H7 (cell line): ENCODE measurements at places on chromosomes 3 and 15. TPM values are rescaled to one million over a fixed set of nuclear protein-coding genes. Genes with fewer than 3 reads are reported as not detected.

CFAP91 gene
- total RNA-seq: 0.37 and 1.8 TPM in 2 replicates

MAGEL2 gene
- 1.1 and 1.7 TPM in 2 replicates for total RNA-seq

SLC22A14 gene
- total RNA-seq: 0.03 TPM in 1 of 2 replicates, not detected in the other

BLOC1S6 gene
- 34.8 and 40.1 TPM in 2 replicates for total RNA-seq

SNX22 gene
- total RNA-seq: 1.7 and 2.1 TPM in 2 replicates

RBP2 gene
- not detected in 2 replicates for total RNA-seq

IRAK2 gene
- 0.83 and 1.9 TPM in 2 replicates for total RNA-seq

DAZL gene
- 1.4 and 2.4 TPM in 2 replicates for total RNA-seq

TMC3 gene
- total RNA-seq: not detected in 2 replicates

CFAP100 gene
- 0.24 and 1.5 TPM in 2 replicates for total RNA-seq

GRCh38 chr15:62444104-62445022 is 279.3 kb upstream of the C2CD4B start:
- DNase-seq: no peak

DNA sequence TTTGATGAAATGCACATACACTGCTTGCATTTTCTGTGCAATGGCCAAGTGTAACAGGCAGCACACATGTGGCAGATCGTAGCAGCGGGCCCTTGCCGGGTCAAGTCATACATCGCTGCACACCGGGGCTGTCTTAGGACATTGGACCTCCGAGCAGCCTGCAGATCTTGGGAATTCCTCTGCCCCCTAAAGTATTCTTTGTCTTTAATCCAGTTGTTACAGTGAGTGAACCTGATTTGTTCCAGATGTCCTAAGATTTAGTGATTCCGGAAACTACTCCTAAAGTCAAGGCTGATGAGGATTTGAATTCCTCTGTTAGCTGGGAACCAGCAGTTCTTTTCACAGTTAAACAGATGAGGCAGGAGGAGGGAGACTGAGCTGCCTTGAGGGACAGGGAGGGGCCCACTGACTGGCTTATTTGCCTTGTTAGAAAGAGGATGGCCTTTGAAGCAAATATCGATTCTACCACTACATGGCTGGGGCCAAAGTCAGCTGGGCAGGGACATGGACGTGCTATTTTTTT is 190.7 kb upstream of the CTDSPL start:
- no peak for DNase-seq

DNA sequence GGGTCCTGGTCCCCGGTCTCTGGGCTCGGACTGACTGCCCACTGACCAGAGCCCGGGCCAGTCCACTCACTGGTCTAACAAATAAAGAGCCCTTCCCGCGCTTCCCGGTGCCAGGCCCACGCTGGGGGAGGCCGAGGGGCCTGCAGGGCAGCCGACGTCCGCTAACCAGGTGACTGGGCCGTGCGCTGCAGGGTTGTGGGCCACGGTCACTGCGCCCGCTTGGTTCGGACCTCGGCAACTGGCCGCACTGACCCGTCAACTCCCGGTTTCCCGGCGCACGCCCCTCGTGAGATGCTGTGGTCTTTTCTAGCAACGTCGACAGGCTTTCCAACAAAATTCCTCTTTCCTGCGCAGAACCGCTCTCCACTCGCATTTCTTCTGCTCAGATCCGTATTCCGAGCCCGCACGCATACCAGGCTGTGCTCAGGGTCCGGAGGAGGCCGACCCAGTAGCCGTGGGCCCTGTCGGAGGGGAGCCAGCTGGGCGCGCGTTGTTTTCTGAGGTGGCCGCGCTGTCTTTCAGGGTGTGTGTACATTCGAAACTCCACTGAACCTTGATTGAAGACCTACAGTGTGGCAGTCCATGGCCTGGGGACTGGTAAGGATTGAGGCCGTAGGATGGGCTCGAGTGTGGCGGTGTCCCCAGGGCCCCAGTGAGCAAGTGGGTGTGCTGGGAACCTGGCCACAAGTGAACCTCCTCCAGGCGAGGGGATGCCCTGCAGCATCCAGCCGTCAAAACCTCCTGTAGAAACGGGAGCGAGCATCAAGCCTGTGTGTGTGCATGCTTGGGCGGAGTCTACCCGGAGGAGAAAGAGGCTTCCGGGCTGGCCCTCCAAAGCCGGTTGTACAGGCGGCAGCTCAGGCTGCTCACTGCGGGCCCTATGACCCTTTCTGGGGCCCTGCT is 875 bp upstream of the NT5DC2 start:
- peak; percentile 77 for DNase-seq

DNA sequence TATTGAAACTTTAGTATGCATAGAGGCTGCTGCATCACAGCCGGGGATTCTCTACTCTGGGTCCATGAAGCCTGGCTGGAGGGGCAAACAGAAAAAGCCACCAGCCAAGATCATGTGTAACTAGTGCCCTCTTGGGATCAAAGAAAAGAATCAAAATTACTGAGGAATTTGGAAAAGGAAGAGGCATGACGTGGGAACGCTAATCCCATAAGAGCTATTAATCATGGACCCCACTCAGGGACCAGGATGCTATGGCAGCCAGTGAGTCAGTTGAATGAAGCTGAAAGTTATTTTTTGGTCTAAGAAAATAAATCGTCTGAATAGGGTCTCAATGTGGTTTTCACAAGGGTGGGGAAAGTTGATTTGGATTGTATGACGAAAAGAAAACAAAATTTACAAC is 1165.1 kb downstream of the ROBO2 start:
- DNase-seq: peak; percentile 10

DNA sequence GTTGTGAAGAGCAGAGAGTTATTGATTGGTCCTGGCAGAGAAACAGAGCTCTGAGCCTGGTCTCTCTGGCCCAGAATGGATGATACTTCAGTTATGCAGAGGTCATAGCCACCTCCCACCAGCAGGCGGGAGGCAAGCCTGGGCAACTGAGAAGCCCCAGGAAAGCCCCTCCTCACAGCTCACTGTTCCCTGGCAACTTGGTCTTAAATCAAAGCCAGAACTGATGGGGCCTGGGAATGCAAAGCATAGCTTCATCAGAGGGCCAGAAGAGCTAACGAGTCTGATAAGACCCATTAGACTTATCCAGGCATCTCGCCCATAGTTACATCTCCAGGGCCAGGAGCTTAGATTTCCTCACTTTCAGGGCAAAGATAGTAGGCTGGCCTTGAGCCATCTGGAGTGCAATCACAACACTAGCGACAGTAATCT is 5.5 kb upstream of the COLQ start:
- peak; percentile 82 for DNase-seq

DNA sequence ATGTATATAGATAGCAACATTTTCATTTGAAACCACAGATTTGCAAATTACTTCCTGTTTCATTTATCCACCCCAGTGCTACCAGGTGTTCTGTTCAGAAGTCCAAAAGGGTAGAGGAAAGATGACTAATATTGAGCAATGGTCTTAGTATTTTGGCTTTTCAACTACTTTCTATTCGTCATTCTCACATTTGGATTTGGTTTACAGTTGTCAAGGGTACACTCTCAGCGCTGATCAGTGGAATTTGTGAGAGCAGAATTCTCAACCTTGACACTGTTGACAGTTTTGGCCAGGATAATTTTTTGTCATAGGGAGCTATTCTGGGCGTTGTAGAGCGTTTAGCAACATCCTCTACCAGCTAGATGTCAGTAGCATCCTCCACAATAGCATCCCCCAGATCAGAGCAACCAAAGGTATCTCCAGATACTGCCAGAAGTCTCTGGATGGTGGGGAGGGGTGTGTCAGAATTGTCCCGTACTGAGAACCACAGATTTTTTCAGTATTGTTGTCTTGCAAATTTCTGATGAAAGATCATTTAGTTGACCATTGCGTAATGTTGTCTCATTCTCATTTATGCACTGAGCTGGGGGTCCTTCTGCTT is 4.2 kb downstream of the HMCES start:
- DNase-seq: no peak

GRCh38 chr3:29696311-29696710 is 415.4 kb downstream of the RBMS3 start:
- DNase-seq: no peak

DNA sequence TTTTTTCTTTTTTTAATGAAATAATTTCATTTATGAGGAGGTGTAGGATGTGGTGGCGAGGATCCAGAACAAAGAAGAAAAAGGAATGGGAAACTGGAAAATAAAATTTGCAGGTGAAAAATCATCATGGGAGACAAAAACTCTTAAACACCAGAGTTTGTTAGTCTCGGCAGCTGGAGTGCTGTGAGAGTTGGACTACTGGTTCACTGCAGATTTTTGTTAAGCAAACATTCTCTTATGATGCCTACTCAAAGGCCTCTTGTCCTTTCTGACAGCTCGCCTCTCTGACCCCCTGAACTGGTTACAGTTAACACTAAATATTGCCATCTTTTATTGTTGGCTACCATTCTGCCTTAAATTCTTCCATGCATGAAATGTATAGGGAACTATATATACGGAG is 152.4 kb upstream of the DPH6 start:
- no peak for DNase-seq

- no peak for DNase-seq
Observed at GRCh38 chr3:100269001-100269400, 8.2 kb downstream of the TBC1D23 start.

DNA sequence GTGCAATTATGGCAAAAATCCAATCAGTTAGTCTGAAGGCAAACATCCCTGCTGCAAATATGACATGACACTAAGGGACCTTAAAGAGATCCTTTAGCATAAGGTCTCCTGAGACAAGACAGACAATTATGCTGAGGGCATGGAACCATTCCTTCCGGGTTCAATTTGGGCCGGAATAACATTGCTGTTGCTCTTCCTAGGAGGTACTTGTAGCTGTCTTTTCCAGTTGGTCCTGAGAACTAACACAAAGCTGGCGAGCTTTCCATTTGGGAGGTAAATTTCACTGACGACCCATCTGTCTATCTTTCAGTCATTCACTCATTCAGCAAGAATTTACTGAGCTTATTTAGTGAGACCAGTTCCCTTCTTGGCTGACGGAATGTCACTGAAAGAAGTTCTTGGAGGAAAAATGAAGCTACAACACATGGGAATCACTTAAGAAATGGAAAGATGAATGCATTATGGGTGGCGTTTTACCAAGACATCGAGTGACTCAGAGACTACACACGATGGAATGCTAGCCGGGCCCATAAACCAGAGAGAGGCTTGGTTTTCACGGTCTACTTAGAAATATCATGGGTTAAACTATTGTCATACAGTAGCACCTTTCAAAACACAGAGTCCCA is 215.5 kb downstream of the PDZRN3 start:
- DNase-seq: no peak

DNA sequence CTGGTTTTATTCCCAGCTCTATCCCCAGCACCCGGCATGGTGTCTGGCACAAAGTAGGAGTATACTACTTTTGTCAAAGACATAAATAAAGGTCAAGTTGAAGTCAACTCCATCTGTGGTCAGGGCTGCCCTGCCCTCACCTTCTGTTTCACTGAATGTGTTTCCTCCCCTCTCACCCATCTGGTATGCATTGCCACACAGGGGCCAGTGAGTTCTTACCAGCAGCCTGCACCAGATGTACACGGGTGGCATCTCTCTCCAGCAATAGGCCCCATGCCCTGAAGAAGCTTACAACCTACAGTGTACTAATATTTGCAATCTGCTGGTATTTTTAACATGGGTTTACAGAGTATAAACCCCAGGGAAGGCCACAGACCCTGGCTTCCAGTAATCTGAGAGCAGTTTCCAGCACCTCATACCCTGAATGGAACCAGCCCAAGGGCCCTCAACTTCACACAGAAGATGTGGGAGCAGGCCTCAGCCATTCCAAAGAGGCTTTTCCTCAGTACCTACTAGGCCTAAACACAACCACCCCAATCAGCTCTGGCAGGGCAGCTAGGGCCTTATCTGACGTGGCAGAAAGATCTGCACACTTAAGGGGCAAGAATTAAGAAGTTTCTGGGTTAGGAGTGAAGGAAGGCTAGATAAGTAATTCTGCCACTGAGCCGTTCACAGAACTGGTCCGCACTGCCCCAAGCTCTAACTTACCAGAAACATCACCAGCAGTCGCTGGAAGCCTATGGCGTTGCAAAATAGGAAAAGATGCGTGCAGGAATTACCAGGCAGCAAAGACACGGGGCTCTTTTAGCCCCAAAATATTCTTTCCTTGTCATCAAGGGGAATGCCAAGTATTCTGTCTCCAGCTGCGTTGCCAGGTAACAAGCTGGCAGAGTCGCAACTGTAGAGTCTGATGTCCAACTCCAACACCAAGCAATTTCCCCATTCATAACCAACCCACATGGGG is 2.1 kb downstream of the IDH2 start:
- DNase-seq: peak; percentile 14

GRCh38 chr3:184808021-184808420 is 3.9 kb upstream of the VPS8 start:
- peak; percentile 53 for DNase-seq

GRCh38 chr3:57064001-57064400 is 3.5 kb downstream of the SPATA12 start:
- no peak for DNase-seq

GRCh38 chr3:127720985-127721935 is 48.5 kb downstream of the ABTB1 start:
- no peak for DNase-seq

DNA sequence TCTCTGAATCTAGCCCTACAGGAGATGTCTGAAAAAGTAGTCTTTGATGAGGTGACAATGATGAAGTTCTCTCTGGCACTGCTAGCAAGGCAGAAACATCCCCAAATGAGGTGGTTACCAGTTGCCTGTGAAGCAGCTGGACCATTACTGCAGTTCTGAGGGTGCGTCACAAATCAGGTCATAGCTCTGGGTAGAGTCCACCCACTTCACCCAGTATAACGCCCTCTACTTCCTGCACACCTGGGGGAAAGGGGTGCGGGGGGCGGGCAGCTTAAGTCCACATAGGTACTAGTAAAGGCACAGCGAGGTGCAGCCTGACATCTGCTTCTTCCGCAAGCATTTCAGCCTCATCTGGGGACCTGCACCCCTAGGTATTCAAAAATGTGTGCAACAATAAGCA is 13.4 kb upstream of the SATB1 start:
- no peak for DNase-seq

- peak; percentile 44 for DNase-seq
Observed at GRCh38 chr3:57757642-57758297, 1.7 kb downstream of the SLMAP start.

DNA sequence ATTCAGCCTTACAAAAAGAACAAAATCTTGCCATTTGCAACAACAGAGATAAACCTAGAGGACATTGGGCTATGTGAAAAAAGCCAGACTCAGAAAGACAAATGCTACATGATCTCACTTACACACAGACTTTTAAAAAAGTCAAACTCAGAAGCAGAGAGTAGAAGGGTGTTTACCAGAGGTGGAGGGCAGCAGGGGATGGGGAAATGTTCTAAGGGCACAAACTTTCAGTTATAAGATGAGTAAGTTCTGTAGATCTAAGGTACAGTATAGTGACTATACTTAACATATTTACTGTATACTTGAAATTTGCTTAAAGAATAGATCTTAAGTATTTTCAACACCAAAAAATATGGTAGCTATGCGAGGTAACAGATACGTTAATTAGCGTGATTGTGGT is 3.0 kb downstream of the MYEF2 start:
- no peak for DNase-seq

GRCh38 chr3:73365756-73366397 is 258.9 kb downstream of the PDZRN3 start:
- no peak for DNase-seq

DNA sequence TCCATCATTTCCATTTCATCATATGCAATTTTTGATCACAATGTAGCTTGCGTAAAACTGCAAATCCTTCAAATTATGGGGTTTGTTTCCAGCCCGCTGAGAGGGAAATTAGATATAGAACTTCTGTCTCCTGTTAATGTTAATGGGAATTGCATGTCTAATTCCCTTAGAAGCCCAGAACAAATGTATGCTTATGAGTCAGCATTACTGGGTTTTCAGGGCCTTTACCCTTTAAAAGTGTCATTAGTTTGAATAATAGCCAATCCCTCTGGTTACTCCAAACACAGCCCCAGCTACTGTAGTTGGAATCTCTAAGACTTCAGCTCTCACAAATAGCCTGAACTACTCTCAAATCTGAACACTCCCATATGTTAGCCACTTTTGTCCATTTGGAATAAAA is 439.4 kb downstream of the C3orf38 start:
- no peak for DNase-seq

GRCh38 chr3:61562042-61562720 is 810 bp downstream of the PTPRG start:
- peak; percentile 70 for DNase-seq
